ENCODE measurements at places on chromosomes 4 and X. TPM values are rescaled to one million over a fixed set of nuclear protein-coding genes. Genes with fewer than 3 reads are reported as not detected.

Gene PABPC1L2A
- total RNA-seq = not detected

Gene SPARCL1
- 558 TPM for total RNA-seq

GRCh38 chrX:9911487-9911886 is 55.7 kb upstream of the CLDN34 start:
- H3K4me1 ChIP-seq = no peaks in the 10 kb centered on the region
- H3K27me3 ChIP-seq = no peaks in the 10 kb centered on the region
- H3K4me3 ChIP-seq = no peak overlapping the region
- no peak for DNase-seq
- no peak overlapping the region for H3K27ac ChIP-seq

GRCh38 chrX:83510510-83511062 is 2.5 kb downstream of the POU3F4 start:
- no peak for DNase-seq
- H3K27ac ChIP-seq = no peak overlapping the region
- H3K4me1 ChIP-seq = no peaks in the 10 kb centered on the region
- no peaks in the 10 kb centered on the region for H3K36me3 ChIP-seq
- peaks cover 10% of the 10 kb centered on the region for H3K27me3 ChIP-seq

- H3K27me3 ChIP-seq = no peaks in the 10 kb centered on the region
- H3K36me3 ChIP-seq = no peaks in the 10 kb centered on the region
- H3K4me1 ChIP-seq = no peaks in the 10 kb centered on the region
- DNase-seq = no peak
- no peak overlapping the region for H3K27ac ChIP-seq
Observed at GRCh38 chr4:108135549-108136209, 33.1 kb downstream of the LEF1 start.

DNA sequence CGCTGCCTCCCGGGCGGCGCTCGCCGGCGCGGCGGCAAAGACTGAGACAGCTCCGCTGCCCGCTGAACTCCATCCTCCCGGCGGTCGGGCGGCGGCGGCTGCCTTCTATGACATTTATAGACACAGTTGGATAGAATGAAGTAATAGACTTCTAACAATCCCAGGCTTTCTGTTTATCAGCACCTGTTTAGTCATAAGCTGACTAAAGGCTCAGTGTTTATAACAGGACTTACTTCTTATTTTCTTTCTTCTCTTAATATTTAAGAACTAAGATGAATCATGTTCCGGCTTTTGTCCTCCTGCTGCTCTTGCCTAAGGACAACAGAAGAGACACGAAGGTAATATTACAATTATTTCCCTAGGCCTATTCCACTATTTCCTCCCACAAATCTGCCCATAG is 3.9 kb downstream of the ARL13A start:
- no peaks in the 10 kb centered on the region for H3K36me3 ChIP-seq
- no peak for DNase-seq
